Renal cortical epithelial cell (primary cell): ENCODE measurements at places on chromosomes 5 and 9. TPM values are rescaled to one million over a fixed set of nuclear protein-coding genes. Genes with fewer than 3 reads are reported as not detected.

Gene PCDHB15
- under 0.01 and 1.3 TPM in 2 replicates for total RNA-seq

Gene GLDC
- total RNA-seq: 129 and 177 TPM in 2 replicates

Gene CCNI2
- total RNA-seq: 1.1 and 2.3 TPM in 2 replicates

Gene FGF1
- total RNA-seq: 0.15 and 1.7 TPM in 2 replicates

Gene PCSK5
- 28.8 and 57.4 TPM in 2 replicates for total RNA-seq

Gene CCNB1
- 30.9 and 157 TPM in 2 replicates for total RNA-seq

Gene SLC22A4
- total RNA-seq: 1.6 and 8.9 TPM in 2 replicates

Gene TAL2
- total RNA-seq: 0.30 TPM in 1 of 2 replicates, not detected in the other

Gene CDH10
- total RNA-seq: 0.05 TPM in 1 of 2 replicates, not detected in the other

Gene SECISBP2
- total RNA-seq: 23.8 and 41.0 TPM in 2 replicates

Gene SUSD3
- 5.1 and 6.9 TPM in 2 replicates for total RNA-seq

Gene DMRT1
- total RNA-seq: not detected in 2 replicates

Gene NEUROG1
- total RNA-seq: not detected in 2 replicates

Gene TXNDC8
- not detected in 2 replicates for total RNA-seq

Gene WNT8A
- not detected in 2 replicates for total RNA-seq

Gene PLPP1
- 43.6 and 70.6 TPM in 2 replicates for total RNA-seq

Gene MACIR
- total RNA-seq: 12.3 and 14.1 TPM in 2 replicates

Gene KCNV2
- total RNA-seq: not detected in 2 replicates

Gene CHSY3
- total RNA-seq: 0.70 and 2.1 TPM in 2 replicates

Gene NPDC1
- total RNA-seq: 7.1 and 21.6 TPM in 2 replicates

Gene TRIM36
- 2.6 and 4.0 TPM in 2 replicates for total RNA-seq

Gene HAPLN1
- total RNA-seq: not detected in 2 replicates

Gene TAF11L5
- not detected in 2 replicates for total RNA-seq

Gene SELENOP
- total RNA-seq: 12.9 and 65.8 TPM in 2 replicates

Gene EXD3
- total RNA-seq: 11.6 and 12.2 TPM in 2 replicates

Gene SYK
- 7.9 and 11.8 TPM in 2 replicates for total RNA-seq

Gene SLC22A5
- 31.3 and 33.0 TPM in 2 replicates for total RNA-seq

Gene BARHL1
- not detected in 2 replicates for total RNA-seq

Gene QRFP
- not detected in 2 replicates for total RNA-seq

Gene IFNA16
- total RNA-seq: not detected in 2 replicates

Gene GCNT4
- 5.5 and 11.6 TPM in 2 replicates for total RNA-seq

Gene IRX1
- total RNA-seq: 3.3 and 11.7 TPM in 2 replicates

Gene GRXCR2
- not detected in 2 replicates for total RNA-seq

Gene PCDHA11
- total RNA-seq: 1.6 and 5.4 TPM in 2 replicates

Gene BTNL9
- not detected in 2 replicates for total RNA-seq

Gene ZDHHC11B
- total RNA-seq: not detected in 2 replicates
